ENCODE measurements at places on chromosomes 4 and X. TPM values are rescaled to one million over a fixed set of nuclear protein-coding genes. Genes with fewer than 3 reads are reported as not detected.

GRCh38 chr4:113603911-113604310 lies 157.6 kb downstream of the CAMK2D start:
- DNase-seq = no peak

DNA sequence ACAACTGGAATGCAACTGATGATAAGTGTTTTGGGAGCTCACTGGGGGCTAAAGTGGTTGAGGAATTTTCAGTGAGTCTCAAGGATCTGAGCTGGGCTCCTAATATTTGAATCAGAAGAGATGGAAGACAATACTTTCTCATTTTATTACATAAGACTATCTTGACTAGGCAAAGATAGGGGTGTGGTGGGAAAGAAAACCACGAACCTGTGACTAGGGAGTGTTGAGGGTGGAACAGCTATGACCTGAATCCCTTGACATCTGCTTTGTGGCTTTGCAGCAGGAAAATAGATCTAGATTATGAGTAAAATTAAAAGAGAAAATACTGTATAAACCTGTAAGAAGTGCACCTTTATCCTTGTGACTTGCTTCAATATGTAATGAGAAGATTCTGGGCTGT lies 295.1 kb upstream of the TEX13A start:
- DNase-seq = no peak

DNA sequence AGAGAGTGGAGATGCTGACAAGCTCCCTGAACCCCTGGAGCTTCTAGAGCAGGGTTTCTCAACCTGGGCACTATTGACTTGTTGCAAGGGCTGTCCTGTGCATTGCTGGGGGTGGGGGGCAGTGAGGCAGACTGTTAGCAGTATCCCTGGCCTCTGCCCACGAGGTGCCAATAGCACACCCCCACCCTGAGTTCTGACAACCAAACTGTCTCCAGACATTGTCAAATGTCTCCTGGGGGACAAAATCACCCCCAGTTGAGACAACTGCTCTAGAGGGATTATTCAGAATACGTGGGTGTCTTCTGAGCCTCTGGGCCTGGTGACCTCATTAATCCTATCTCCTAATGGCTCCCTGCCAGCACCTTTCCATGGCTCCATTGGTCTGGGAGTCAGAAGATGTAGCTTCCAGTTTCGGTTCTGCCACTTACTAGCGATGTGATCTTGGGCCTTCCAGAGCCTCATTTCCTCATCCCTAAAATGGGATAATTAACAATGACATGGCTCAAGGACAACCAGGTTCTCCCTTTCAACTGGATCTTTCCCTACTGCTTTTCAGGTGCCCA lies 17.6 kb upstream of the PJA1 start:
- peak; percentile 56 for DNase-seq

DNA sequence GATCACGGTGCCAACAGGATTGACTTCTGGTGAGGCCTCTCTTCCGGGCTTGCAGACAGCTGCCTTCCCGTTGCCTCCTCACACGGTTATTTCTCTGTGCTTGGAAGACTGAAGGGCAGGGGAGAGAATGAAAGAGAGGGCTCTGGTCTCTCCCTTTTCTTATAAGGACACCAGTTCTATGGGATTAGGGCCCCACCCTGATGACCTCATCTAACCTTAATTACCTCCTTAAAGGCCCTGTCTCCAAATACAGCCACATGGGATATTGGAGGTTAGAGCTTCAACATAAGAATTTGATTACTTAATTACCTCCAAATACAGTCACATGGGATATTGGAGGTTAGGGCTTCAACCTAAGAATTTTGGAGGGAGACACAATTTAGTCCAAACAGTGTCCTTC lies 46.5 kb downstream of the EVC start:
- no peak for DNase-seq

The PDLIM3 gene
- 148 TPM for total RNA-seq

The ASMT gene
- not detected for total RNA-seq

DNA sequence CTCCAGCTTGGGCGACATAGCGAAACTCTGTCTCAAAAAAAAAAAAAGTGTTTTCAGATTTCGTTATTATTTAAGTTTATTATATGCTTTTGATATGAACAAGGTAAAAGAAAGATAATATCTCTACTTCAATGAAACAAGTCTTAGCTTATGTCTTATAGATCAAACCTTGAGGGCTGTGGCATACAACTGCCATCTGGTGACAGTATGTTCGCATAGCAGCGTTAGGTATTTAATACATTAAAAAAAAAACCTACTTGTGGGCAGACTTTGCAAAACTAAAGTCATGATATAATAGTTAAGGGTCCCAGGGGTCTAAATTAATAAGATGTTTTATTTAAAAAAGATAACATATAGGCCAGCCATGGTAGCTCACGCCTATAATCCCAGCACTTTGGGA lies 161.2 kb upstream of the AMOT start:
- DNase-seq = no peak

The ARX gene
- not detected for total RNA-seq

The TMEM35A gene
- total RNA-seq = 5.4 TPM

DNA sequence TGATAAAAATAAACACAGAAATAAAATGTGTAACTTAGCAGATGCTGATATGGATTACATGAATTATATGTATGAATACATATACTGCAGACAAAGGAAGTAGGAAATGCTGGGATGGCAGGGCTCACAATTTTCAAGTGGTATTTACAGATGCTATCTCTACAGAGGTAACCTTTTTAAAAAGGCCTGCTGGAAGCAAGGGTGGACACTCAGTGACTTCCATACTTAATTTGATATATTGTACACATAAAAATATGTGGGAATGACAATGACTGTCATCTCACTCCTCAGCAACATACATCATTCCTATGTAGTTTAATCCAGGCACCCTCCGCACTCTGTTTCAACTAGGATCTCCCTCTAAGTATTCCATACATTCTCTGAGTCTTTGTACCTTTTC lies 452.9 kb downstream of the DTHD1 start:
- DNase-seq = no peak
